ENCODE measurements at places on chromosomes 6 and 20.

DNA sequence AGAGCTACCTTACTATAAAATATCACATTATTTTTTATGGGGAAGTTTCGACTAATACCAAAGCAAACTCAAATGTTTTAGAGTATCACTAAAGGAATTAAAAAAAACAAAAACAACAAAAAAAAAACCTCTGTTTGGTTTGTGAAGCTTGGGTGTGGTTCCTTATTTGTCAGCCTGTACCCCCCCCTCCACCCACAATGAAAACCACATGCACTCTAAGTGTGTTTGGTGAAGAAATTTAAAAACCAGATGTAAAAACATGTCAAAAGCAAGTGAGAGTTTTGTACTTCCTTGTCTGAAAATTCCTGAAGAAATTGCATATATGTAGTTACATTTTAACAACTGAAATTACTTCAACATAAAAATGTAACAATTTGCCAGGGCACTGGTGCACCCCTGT lies 3.1 kb downstream of the STK38 start:
- peak; percentile 81 for DNase-seq

GRCh38 chr6:87291883-87292282 lies 30.5 kb upstream of the SMIM8 start:
- DNase-seq: no peak

- DNase-seq: no peak
Measured at GRCh38 chr6:170250981-170251775, 39.7 kb downstream of the DLL1 start.

- DNase-seq: peak; percentile 82
Measured at GRCh38 chr6:26033085-26033940, 53.9 kb upstream of the HFE start.

DNA sequence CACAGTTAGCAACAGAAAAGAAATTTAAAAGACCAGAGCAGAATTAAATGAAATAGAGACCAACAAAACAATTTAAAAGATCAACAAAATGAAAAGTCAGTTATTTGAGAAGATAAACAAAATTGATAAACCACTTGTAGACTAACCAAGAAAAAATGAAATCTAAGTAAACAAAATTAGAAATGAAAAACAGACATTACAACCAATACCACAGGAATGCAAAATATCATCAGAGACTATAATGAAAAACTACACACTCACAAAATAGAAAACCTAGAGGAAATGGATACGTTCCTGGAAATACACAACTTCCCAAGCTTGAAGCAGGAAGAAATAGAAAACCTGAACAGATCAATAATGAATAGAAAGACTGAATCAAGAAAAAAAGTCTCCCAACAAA lies 97.8 kb downstream of the WDR27 start:
- no peak for DNase-seq

GRCh38 chr6:28393912-28394662 lies 5.5 kb downstream of the ZSCAN12 start:
- DNase-seq: no peak

DNA sequence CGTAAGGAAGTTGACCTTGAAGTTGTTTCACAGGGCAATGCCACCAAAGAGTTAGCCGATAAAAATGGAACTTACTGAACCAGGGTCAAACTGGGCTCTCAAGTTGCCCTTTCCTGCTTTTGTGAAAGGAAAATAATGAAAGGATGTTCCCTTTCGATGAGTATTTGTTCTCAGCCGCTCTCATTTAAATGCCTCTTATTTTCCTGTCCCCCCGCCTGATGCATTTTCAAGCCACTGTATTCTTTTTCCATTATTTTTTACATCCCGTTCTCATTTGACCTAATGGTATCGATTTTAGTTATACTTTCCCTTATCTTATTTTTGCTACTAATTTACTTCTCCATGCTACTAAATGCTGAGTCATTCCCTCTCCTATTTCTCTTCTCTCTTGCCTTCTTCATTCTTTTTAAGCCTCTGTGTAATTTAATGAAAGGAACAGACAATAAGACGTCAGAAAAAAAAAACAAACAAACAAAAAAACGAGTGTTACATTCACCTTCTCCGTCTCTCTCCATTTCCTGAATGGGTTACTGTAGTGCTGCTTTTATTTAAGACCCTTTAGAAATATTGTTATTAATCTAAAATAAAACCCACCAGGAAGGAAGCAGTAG lies 655 bp upstream of the NDUFAF4 start:
- peak; percentile 16 for DNase-seq

GRCh38 chr6:29792123-29793035 lies 35.2 kb upstream of the HLA-G start:
- DNase-seq: peak; percentile 69

DNA sequence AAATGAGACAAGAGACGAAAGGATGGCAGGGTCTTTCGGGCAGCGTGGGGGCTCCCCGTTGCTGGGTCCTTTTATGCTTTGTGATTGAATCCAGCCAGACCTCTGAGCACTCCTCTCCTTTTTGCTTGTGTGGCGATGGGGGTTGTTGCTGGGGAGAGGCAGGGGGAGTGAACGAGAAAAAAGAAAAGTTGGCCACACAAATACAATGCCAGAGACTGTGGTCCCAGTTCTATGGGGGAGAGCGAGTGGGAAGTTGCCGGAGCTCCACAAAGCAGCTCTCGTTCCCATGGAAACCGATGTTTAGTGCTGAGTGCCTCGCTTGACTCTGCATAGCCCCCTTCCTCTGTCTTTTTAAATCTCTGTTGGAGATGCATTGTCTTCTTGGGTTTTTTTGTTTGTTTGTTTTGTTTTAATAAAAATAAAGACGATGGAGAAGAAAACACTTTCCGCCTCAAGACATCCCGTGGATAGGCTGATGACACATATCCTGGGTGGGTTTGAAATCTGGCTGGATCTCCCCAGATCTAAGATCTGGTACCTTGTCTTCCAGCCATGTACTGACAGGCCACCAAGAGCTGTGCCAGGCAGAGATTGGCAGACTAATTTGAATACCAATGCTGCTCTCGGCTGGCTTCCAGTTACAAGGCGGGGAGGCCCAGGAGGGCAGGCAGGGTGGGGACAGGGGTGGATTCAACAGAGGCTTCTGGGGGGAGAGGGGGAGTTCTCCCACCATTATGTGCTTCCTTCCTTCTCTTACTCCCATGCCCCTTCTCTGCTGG lies 529.3 kb downstream of the QKI start:
- no peak for DNase-seq

DNA sequence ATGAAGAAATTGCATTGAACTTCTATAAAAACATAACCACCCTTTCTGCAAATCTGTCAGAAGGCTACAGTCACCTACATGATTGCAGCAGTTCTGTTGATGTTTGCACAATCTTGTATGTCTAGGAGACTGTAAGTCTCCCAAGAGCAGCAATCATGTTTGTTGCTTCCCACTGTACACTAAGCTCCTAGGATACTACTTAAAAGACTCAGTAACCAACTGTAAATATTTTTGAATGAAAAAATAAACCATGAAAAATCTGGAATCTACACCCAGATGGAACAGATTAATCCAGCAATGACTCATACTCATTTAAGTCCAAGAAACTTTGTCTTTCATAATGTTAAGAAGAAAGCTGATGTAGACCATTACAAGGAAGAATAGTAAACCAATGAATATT lies 168.5 kb upstream of the ATXN1 start:
- DNase-seq: no peak

GRCh38 chr6:21987501-21987957 lies 309.3 kb downstream of the PRL start:
- no peak for DNase-seq

All from CD4-positive, alpha-beta memory T cell (primary cell).